Stimulated activated CD8-positive, alpha-beta memory T cell treated with anti-CD3 and anti-CD28 coated beads, Interleukin-4, amount 100 ng/mL, for 4 hours (primary cell): ENCODE measurements at places on chromosomes 3 and 15.

- DNase-seq: no peak
Measured at GRCh38 chr3:126907557-126907956, 75.4 kb upstream of the PLXNA1 start.

- DNase-seq: no peak
Measured at GRCh38 chr15:63079947-63080626, 37.5 kb downstream of the TPM1 start.

DNA sequence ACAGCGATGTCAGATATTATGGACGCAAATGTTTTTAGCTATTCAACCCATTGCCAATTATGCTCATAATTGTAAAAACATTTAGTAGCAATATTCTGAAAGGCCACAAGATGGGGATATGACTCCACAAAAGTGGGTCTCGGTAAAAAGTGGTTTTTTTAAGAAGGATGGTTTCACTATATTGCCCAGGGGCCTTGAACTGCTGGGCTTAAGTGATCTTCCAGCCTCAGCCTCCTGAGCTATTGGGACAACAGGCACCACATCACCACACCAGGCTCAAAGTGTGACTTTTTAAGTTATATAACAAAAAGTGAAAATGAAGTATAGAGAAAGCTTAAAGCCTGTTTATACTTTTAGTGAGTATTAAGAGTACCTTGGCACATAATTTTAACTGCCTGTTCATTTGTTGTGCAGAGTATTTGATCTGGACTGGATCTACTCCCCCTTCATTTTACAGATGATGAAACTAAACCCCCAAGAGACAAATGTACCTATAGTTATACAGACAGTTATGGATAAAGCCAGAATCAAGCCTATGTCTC is 9.4 kb downstream of the NAA50 start:
- no peak for DNase-seq

DNA sequence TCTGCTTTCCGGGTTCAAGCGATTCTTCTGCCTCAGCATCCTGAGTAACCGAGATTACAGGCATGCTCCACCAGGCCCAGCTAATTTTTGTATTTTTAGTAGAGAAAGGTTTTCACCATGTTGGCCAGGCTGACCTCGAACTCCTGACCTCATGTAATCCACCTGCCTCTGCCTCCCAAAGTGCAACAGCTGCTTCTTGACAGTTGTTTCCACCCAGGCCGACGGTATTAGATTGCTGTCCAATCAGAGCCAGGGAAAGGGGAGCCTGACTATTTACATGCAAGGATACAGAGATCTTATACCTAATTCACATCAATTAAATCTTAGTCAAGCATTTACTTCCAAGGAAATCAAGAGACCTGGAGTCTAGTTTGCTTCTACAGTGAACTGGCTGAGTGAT is 4.0 kb upstream of the CAPN3 start:
- no peak for DNase-seq

DNA sequence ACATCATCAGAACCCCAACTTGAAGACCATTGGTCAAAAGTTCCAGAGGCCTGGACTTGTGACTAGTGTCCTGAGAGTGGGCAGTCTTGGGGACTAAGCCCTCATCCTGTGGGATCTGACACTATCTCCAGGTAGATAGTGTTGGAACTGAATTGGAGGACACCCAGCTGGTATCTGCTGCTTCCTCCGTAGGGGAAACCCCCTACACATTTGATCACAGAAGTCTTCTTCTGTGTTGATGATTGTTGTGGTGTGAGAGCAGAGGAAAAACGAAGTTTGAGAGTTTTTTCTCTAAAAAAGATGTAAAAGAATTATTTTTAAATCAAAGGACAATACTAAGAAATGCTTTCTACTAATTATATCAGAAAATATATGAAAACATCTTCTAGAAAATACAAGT is 6.9 kb downstream of the NSMCE3 start:
- DNase-seq: no peak

- DNase-seq: no peak
Measured at GRCh38 chr3:193775421-193776077, 182.5 kb downstream of the OPA1 start.

DNA sequence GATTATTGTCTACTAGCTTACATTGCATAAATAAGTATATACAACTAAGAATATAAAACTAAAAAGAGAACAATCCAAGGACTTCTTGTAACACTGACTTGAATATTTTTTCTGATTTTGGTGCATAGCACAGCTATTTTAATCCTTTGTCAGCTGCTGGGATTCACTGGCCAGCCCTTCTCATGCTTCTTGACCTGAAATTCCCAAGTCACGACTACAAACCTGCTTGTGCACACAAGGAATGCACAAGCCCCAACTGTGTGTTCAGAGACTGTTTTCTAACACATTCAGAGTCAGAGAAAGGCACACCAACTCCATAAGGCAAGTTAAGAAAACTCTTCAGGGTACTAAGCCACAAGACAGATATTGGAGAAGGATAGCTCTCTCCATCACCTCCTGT is 80.9 kb downstream of the TNIK start:
- DNase-seq: no peak

DNA sequence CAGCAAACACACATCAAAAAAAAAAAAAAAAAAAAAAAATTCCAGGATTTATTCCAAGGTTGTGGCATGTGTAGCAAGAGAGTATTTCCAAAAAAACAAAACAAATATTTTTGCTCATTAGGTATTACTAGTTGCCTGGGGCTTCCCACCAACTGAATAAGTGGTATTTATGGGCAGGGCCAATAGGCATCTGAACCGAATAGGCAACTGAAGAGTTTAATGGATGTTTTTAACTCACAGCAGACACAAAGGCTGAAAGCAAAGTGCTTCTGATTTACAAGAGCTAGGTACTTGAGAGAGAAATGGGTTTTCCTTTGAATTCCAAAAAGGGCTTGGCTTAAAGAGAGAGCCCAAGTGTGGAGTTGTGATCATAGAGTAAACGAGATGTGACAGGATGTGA is 21.4 kb downstream of the EIF4E3 start:
- DNase-seq: no peak

DNA sequence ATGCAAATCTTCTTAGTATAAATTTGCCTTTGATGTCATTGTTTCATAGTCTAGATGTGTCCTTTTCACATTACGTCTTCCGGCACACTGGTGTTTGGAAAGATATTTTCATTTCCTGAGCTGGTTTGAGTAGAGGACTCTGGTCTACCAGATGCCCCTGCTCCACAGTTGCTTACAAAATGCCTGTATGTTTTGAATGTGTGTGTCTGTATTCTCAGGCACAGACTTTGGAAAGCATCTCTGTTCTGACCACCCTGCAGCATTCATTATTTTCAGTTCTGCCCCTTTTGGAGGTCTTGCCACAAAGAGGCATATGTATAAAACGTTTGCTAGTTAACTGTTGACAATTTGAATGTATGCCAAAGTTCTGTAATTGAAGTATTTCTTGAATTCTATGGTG is 236.0 kb upstream of the GOLIM4 start:
- no peak for DNase-seq

DNA sequence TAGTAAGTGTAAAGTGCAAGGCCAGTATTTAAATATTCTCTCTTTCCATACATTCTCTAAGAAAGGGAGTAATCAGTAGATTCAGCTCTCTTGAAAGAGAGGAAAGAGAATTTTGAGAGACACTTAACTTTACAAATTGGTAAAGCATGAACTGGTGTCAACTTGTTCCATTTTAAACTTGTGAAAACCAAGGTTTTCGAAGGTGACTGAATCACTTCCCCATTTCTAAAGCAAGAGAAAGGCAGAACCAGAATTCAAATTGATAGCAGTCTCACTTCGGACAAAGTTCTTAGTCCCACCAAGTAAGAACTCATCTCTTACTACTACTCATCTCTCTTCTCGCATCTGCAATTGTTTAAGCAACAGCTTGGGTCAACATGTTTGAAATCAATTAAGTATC is 22.4 kb downstream of the TJP1 start:
- DNase-seq: no peak

- no peak for DNase-seq
Measured at GRCh38 chr15:92693691-92694331, 38.2 kb upstream of the FAM174B start.

DNA sequence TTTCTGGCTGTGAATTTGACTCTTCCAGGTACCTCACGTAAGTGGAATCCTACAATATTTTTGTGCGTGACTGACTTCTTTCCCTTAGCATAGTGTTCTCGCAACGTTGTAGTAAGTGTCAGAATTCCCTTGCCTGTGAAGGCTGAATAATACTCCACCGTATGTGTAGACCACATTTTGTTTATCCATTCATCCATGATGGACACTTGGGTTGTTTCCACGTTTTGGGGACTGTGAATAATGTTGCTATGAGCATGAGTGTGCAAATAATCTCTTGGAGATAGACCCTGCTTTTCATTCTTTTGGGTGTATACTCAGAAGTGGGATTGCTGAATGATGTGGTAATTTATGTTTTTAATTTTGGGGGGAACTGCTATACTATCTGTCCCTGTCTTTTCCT is 82.2 kb downstream of the APBA2 start:
- no peak for DNase-seq

DNA sequence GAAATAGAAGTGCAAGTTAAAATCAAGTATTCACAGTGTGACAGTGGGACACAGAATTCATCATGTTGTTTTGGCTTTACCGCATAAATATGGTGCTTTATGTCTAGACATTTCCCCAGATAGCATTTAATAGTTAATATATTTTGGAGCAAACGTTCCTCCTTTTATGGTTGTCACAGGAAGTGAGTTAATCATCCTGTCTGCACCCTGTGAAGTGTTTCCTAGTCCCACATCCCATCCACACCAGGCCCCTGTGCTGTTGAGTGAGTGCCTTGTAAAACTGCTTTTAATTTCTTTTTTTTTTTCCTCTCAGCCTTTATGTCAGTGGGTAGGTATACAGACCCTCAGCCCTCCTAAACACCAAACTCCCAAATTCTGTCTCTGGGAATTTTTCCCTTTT is 393.7 kb downstream of the FEZF2 start:
- DNase-seq: no peak

- DNase-seq: no peak
Measured at GRCh38 chr3:123723522-123724168, 138.8 kb upstream of the HACD2 start.

GRCh38 chr3:125186800-125187598 is 25.5 kb downstream of the SLC12A8 start:
- DNase-seq: no peak
